ENCODE measurements at places on chromosomes 7 and 10.

DNA sequence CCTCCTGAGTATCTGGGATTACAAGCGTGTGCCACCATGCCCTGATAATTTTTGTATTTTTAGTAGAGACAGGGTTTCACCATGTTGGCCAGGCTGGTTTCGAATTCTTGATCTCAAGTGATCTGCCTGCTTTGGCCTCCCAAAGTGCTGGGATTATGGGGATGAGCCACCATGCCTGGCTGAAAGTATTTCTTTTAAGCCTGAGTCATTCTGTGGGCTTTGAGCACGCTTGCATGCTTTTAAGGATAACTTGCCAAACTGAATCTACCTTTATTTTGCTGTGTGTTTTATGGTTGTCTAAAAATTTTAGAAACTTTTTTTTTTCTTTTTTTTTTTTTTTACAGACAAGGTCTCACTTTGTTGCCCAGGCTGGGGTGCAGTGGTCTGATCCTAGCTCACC lies 33.2 kb downstream of the CNNM2 start:
- DNase-seq = no peak

DNA sequence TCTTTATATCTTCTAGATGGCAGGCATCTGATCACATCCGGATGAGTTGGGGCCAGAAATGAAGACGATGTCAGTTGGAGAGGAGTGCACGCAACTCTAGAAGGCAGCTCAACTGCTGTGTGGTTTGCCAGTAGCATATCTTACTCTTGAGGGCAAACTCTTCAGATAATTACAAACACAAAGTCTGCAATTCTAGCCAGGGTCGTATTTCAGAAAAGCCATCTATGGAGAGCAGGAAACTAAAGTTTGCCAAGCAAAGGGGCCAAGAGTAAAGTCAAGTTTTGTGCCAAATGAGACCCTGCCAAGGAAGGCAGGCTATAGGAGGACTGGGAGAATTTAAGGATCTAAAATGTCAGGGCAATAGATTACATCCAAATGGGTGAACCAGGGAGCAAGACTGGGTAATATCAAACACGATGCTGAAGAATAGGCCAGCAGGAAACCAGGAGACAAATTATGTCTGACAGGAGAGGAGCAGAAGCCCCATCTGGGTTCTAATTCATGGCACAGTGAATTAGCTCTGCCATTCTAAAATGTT lies 312.5 kb upstream of the SEMA3C start:
- DNase-seq = no peak

- DNase-seq = no peak
These were observed 61.2 kb upstream of the CAPZA2 start for GRCh38 chr7:116801092-116801710.

- DNase-seq = no peak
These were observed 18.7 kb upstream of the PTF1A start for GRCh38 chr10:23173214-23174073.

DNA sequence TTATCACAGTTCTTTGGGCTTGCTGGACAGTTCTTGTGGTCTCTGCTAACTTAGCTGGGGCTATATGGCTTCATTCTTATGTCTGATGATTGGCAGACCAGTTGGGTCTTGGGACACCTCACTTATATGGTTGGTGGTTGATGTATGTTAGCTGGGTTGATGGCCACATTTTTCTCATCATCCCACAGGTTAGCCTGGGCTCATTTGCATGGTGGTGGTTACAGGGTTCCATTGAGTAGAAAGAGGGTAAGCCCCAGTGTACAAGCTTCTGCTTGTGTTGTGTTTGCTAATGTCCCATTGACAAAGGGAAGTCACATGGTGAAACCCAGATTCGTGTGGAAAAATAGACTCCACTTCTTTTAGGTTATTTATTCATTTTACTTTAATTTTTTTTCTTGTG lies 40.6 kb downstream of the TMEM60 start:
- peak; percentile 63 for DNase-seq

DNA sequence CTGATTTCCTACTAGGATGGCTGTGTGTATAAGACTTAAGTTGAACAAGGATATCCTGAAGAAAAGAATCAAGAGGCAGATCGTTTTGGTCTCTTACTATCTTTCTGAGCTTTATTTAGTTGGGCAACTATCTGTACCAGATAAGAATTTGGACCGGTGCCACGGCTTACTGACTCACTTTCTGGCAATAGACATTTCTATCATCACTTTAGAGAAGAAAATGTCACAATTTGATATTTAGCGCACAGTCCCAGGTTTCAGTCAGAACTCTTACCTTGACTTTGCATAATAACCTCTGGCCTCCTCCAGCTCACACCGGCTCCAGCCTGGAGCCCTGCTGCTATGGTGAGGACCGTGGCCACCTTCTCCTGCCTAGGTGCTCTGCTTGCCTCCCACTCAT lies 218.2 kb upstream of the MDFIC start:
- DNase-seq = no peak

- DNase-seq = no peak
These were observed 3.2 kb upstream of the VSIR start for GRCh38 chr10:71776481-71776925.

DNA sequence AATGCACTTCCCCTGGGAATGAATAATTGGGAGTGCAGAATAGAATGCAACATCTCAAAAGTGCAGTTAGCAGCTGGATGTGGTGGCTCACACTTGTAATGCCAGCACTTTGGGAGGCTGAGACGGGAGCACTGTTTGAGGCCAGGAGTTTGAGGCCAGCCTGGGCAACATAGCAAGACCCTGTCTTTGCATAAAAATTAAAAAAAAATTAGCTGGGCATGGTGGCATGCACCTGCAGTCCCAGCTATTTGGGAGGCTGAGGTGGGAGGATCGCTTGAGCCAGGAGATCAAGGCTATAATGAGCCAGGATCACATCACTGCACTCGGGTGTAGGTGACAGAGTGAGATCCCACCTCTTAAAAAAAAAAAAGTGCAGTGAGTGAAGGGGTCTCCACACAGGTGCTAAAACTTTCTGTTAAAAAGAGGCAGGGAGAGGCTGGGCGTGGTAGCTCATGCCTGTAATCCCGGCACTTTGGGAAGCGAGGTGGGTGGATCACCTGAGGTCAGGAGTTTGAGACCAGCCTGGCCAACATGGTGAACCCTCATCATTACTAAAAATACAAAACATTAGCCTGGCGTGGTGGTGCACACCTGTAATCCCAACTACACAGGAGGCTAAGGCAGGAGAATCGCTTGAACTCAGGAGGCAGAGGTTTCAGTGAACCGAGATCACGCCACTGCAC lies 13.5 kb upstream of the ZMIZ1 start:
- no peak for DNase-seq

- no peak for DNase-seq
These were observed 282.7 kb downstream of the HTR7 start for GRCh38 chr10:90575125-90575524.

- no peak for DNase-seq
These were observed 240.2 kb downstream of the PRKG1 start for GRCh38 chr10:51314481-51314880.

DNA sequence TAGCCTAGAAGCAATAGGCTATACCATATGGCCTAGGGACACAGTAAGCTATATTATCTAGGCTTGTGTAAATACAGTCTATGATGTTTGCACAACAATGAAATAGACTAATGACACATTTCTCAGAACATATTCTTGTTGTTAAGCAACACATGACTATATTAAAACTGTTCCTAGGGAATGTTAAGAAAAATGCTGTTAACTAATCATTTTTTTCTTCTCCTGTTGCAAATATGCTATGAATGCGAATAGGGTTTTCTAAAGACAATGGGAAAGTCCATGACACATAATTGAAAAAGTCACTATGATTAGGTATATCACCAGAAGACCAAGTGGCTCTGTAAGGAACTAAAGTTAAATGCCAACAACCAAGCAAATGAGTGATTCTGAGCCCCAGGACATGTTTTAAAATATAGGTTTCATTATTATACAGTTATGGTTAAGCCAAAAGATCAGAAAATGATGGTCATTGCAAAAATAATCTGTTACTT lies 454.0 kb upstream of the SORCS1 start:
- DNase-seq = no peak

DNA sequence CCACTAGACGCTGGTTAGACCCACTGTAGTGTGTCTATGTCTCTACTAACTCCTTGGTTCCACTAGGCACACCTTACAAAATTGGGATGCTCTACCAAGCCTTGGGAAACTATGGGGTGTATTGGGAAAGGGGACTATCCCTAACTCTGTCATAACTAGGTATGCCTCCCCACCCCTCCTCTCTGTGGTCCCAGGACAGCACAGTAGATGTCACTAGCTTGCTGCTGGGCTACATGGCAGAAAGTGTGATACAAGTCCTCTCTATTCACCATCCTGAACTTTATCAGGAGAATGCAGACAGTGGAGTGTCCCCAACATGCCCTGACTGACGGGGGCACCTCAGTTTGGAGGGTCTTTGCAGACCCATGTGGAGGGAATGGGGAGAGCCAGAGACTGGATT lies 30.3 kb upstream of the TMEM273 start:
- no peak for DNase-seq

DNA sequence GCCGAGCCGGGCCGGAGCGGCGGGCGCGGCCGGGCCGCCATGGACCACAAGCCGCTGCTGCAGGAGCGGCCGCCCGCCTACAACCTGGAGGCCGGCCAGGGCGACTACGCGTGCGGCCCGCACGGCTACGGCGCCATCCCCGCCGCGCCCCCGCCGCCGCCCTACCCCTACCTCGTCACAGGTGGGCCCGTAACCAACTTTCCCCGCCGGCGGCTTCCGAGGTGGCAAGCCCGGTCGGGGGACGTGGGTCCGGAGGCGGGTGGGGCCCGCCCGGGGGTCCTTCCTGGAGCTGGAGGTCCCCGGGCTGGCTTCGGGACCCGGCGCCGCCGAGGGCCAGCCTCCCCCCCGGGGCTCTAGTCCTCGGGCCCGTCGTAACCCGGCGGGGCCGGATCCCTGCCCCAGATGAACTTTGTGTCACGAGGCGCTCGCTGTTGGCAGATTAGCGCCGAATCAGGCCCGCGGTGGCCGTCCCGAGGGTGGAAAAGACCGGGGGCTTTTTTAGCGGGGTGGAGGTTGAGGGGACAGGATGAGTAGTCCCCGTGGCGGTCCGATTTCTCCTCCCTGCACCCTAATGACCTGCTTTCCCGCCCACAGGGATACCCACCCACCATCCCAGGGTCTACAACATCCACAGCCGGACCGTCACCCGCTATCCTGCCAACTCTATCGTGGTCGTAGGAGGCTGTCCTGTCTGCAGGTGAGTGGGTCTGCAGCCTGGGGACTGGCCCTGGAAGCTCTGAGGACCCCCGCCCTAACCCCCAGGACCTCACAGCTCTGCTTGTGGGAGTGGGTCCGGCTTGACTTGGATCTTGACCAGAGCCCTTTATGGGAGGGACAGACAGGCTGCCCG lies 496 bp downstream of the BRI3 start:
- DNase-seq = peak; percentile 32

DNA sequence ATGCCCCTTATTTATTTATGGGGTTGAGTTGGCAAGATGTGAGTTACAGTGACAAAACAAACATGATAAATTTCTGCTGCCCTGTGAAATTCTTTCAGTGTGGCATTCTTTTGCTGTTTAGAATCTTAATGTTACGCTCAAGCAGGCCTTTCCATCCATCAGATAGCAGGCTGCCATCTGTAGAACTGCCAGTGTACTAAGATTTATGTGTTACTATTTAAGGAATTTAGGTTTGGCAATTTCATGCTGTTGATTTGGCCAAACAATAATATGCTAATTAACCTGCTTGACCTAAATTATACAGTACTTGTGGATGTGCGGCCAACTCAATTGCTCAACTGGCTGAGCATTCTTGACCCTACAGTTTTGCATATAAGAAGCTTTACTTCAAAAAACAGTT lies 477.7 kb upstream of the TPK1 start:
- no peak for DNase-seq

- no peak for DNase-seq
These were observed 12.0 kb upstream of the PARP12 start for GRCh38 chr7:140074780-140075179.

DNA sequence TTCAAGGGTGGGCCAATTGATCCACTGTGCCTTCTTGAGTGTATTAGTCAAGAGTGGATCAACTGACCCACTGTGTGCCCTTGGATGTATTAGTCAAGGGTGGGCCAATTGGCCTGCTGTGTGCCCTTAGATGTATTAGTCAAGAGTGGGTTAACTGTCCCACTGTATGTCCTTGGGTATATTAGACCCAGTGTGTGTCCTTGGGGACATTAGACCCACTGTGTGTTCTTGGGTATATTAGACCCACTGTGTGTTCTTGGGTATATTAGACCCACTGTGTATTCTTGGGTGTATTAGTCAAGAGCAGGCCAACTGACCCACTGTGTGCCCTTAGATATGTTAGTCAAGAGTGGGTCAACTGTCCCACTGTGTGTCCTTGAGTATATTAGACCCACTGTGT lies 601.8 kb downstream of the TYW1 start:
- DNase-seq = no peak

- DNase-seq = no peak
These were observed 871 bp downstream of the SPOCK2 start for GRCh38 chr10:72087392-72087968.

DNA sequence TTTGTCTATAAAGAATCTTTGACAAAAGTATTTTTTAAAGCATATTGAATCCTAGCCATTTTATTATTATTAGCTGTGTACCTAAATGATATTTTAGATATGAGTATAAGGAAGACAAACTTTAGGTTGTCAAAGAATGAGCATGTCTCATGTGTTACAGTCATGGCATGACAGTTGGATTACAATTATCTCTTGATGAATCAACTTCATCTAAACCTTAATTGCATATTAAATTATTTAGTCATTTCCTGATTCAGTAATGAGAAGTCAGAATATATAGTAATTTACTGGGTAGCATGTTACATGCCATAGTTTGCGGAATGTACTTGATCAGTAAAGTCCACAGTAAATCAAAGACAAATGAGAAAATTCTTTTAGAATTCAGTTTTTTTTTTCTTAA lies 59.2 kb downstream of the MAPK8 start:
- no peak for DNase-seq

- DNase-seq = peak; percentile 33
These were observed 26.8 kb upstream of the EGR2 start for GRCh38 chr10:62842983-62843382.

GRCh38 chr7:32658467-32658869 lies 163.2 kb downstream of the AVL9 start:
- no peak for DNase-seq

GRCh38 chr10:33706746-33707145 lies 372.3 kb upstream of the NRP1 start:
- DNase-seq = no peak

DNA sequence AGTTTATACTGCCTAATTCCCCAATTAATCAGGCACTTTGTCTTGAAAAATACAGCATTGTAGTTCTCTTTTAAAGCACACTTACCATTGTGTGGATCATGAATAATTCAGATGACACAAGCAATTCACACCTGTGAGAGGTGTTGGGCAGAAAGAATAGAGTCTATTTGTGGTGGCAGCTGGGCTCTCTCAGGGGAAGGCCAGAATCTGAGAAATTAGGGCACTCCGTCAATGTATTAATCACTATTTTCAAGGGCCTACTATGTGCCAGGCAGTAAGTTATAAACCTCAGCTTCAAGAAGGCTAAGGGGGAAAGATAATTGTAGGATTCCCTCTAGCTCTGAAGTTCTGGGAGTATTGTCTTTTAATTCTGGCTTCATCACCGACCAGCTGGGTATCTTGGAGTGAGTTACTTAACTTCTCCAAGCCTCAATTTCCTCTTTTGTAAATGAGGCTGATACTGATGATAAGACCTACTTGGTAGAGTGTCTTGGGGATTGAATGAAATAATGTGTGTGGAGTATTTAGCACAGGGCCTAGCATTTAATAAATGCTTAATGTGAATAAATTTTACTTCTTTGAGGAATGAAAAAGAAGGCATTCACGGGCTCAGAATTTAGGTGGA lies 2.5 kb downstream of the CHN2 start:
- DNase-seq = no peak

All from GM12865 (cell line).